ENCODE measurements at places on chromosomes 16 and 17.
A peak's percentile ranks its signal among the peaks of the same experiment; 100 is the strongest.

- DNase-seq: peak; percentile 90
These were observed 2.5 kb downstream of the RNF166 start for GRCh38 chr16:88703486-88704309.

DNA sequence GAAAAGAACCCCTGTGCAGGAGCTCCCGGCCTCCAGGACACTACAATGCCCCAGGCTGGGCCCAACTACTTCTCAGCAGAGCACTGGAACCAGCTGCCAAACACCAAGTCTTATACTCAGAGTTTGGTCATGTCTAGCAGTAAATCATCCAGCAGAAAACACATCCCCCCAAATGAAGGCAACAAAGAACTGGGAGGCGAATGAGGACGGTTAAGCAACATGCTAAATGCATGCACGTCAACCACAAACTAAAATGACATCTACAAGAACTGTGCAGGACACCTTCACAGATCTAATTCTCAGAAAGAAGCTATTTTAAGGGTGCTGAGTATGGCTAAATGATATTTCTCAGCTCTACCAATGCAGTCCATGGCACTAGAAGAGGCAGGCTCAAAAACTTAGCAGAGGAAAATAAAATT, 7.6 kb upstream of the IRX5 start:
- DNase-seq: no peak

GRCh38 chr16:78102865-78103264, 3.4 kb downstream of the WWOX start:
- DNase-seq: no peak

- no peak for DNase-seq
These were observed 14.9 kb upstream of the GPRC5B start for GRCh38 chr16:19899605-19899955.

- peak; percentile 76 for DNase-seq
These were observed 70.6 kb downstream of the CYB5B start for GRCh38 chr16:69494991-69495392.

DNA sequence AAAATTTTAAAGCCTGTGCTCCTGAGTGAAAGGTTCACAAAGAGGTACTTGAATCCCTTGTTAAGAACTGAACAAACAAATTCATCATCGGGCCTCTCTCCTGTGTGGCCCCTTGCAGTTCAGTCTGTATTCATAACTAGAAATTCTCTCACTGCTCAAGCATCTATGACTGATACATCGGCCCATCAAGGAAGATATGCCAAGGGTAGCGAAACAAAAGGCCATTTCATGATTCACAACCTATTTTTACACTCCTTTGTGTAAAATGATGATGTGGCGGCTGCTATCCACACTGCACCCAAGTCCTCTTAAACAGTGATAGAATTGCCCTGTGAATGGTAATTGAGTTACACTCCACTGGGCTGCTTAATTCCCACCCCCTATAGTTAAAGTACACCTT, 204.6 kb downstream of the STX8 start:
- no peak for DNase-seq

DNA sequence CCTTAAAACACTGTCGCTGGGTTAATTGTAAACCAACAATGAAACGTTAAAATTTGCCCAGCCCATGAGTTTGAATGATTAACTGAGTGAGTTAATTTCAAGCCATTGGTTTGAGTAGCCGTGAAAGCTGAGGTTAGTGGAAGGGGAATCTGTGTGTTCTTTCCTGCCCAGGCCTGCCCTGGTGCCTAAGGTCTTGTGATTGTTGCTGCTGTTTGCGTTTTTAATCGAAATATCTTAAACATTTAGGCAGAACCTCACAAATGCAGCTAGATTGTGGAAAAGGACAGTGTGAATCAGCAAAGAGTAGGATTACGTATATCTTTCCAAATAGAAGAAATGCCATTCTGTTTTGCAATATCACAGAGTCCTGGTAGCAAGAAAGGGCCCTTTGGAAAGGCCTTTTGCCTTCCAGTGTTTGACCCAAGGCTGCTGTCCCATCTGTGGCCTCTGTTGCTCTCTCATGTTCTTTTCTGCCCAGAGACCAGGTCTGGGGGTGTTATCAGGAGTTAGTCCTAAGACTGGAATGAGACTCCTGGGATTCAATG, 113.8 kb downstream of the MSI2 start:
- DNase-seq: peak; percentile 39

DNA sequence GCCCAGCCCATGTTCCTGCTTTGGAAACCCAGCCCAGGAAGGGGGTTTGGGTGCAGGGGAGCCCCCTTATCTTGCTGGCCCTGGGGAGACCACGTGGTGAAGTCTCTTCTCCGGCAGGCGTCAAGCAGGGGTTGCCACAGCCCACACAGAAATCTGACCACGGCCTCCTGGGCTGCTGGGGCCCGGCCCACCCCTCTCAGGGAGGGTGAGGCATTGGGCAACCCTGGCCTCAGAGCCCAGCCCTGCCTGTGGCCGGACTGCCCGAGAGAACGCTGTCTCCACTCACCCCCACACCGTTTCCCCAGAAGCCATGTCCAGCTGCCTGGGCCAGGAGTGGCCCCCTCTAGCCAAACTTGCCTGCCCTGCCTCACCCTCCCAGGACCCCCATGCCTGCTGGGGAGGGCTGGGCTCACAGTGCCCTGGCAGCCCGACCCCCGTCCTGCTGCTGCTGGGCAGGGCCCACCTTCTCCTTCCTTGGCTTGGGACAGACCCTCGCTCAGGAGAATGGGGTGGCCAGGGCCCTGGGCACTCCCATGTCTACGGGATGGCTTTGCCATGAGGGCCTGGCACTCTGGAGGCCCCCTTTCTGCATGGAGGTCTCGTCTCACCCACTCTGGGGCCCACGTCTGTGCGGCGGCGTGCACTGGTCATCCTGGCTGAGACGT, 6.7 kb downstream of the RPUSD1 start:
- DNase-seq: no peak

DNA sequence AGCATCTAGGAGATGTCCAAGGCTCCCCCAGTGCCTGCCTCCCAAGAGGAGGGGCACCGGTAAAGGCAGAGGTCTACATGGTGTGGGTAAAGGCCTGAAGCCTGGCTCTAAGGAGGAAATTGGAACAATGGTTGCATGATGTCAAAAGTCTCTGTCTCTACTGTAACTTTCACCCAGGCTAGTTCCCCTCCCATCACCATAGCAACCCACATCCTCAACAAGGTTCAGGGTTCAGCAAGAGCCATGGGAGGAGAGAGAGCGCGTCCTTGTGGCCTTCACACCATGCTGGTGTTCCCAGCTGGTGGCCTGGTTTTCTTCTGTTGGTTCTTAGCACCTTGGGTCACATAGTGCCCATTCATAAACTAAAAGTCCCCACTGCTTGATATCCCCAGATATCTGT, 196.7 kb upstream of the CDH5 start:
- DNase-seq: no peak

GRCh38 chr17:61149106-61149825, 250.4 kb upstream of the TBX2 start:
- DNase-seq: no peak

Data from inflammatory macrophage (primary cell).